ENCODE measurements at places on chromosomes 5 and 9.

- no peak for DNase-seq
These were observed 81.9 kb downstream of the SPTLC1 start for GRCh38 chr9:92033307-92033706.

DNA sequence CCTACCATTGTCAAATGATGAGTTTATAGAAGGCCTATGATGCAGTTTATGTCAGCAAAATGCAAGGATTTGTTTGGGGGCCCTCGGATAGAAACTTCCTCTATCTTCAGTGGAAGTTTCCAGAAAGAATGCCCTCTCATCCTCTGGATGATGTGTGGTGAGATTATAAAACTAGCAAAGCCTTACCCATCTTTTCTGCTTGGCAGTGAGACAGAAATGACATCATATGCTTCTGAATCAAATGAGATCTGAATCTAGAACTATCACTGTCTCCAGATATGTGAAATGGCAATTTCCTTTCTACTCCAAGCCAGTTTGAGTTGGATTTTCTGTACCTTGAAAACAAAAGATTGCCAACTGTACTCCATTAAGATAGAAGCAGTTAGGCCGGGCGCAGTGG is 60.4 kb upstream of the CKMT2 start:
- DNase-seq = no peak

DNA sequence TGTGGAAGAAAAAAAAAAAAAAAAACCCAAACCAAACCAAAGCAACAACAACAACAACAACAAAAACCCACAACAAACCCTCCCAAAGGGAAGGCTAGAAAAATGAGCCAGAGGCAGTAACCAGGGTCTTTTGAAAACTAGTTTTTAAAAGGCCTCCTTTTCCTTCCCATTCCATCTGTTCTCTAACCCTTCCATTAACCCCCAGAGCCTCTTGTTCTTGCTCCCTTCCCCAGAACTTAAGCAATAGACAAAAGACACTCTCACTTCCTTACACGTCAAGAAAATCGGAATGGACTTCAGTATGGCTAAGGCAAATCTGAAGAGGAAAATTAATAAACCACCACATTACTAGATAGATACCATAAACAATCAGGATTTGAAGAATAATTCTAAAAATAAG is 292.8 kb downstream of the ARL15 start:
- DNase-seq = no peak

DNA sequence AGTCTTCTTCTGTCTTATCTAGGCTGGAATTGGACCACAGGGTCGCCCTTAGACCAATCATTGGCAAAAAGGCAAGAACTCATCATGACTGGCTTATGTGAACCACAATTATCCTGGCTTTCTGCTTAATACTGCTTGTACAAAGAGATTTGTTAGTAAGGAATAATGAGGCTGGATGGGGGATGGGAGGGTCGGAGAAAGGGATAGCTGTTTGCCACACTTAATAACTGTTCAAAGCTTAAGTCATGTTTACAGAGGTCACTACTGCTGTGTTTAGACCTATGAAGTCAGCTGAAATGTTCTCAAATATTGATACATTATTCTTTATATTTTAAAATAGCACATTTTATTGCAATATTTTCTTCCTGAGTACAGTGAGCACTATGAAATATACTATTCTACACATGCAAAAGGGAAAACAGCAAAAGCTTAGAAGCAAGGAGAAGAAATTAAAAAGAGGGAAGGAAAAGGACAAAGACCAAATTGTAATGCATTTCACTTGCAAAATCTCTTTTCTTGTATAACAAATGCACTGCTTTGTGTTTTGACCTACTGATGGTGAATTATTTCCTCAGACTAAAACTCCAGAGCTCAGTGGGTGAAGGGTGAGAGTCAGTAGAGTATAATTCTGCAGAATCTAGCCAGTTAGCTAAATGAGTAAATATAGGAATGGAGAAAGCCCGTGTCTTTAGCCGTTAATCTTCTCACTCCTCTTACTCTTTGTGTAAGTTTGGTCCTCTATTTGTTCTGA is 404.9 kb upstream of the ZNF608 start:
- no peak for DNase-seq

DNA sequence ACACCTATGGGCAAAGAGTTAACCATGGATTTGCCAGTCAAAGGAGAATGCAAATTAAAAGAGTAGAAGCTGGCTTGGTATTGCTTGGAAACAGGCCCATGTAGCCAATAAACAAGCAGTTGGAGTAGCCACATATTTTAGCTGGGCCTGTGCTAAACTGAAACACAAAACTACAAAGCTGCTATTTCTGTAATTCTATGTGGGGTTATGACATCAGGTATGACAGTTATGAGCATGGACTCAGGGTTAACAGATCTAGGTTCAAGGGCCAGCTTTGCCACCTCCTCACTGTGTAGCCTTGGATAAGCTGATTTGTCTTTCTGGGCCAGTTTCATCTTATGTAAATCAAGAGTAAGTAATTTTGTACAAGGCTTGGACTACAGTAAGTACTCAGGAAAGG is 142.7 kb downstream of the PIP5K1B start:
- no peak for DNase-seq

GRCh38 chr5:23105021-23105420 is 251.9 kb upstream of the CDH12 start:
- DNase-seq = no peak

GRCh38 chr5:143757116-143757515 is 54.8 kb upstream of the HMHB1 start:
- DNase-seq = no peak

- DNase-seq = no peak
These were observed 36.2 kb downstream of the GRIN3A start for GRCh38 chr9:101702257-101702656.

- no peak for DNase-seq
These were observed 182.3 kb downstream of the SPATA31D1 start for GRCh38 chr9:82170866-82171265.

DNA sequence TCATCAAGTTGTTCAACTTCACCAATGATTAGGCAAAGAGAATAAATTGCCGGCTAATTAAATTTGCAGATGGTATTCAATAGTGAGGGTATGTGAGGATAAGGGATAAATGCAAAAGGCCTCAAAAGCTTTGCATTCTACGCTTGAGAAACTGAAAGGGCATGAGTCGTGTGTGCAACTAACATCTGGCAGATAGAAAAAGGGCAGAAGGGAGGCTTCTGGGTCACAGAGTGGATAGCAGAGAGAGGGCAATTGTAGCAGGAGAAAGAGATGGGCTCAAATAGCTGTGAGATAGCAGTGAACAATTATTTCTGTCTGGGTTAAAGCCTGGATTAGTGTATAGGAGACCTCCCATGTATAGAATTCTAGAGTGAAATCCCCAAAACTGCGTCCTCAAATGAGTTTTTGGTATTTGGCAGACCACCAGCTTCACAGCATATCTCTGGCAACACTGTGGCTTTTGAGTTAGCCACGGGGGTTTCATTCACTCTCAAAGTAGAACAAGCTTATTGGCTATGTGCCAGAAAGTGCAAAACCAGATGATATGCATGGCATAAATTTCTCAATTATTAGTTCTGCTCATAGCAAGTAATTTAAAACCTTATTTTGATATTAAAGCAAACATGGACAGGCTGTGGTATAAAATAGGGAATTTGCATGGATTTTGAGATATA is 586.3 kb downstream of the BRINP1 start:
- no peak for DNase-seq
